ENCODE measurements at places on chromosomes 5 and 9.

GRCh38 chr5:23579566-23579965 is 72.2 kb downstream of the PRDM9 start:
- H3K36me3 ChIP-seq: no peaks in the 10 kb centered on the region
- no peak overlapping the region for H3K4me3 ChIP-seq
- H3K27me3 ChIP-seq: no peaks in the 10 kb centered on the region
- no peak overlapping the region for H3K27ac ChIP-seq

- H3K4me3 ChIP-seq: no peak overlapping the region
- H3K4me1 ChIP-seq: peaks cover 68% of the 10 kb centered on the region
- peak overlapping the region; percentile 83 for H3K27ac ChIP-seq
- DNase-seq: peak; percentile 97
- no peaks in the 10 kb centered on the region for H3K27me3 ChIP-seq
Measured at GRCh38 chr9:35423499-35423898, 66.4 kb upstream of the RUSC2 start.

DNA sequence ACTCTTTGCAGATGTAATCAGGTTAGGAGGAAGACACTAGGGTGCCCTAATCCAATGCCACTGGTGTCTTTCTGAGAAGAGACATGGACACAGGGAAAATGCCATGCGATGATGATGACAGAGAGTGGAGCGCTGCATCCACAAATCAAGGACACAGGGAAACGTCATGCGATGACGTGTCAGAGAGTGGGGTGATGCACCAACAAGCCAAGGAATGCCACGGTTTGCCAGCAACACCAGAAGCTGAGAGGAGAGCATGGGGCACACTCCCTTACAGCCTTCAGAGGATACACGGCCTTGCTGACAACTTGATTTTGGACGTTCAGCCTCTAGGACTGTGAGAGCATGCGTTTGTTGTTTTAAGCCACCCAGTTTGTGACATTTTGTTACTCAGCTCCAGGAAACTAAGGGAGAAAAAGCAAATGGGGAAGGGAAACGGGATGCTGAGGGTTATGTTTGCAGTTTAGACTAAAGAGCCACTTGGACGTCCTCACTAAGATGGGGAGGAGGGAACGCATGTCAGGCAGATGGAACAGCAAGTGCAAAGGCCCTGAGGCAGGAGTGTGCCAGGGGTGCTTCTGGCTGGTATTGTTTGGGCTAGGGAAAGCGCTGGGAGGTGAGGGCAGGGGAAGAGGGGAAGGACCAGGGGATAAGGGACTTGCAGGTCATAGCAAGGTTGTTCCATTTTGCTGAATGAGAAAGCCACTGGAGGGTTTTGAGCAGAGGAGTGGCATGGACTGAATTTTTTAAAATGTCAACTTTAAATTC is 2.5 kb upstream of the TENT4A start:
- peaks cover 34% of the 10 kb centered on the region for H3K4me1 ChIP-seq
- H3K36me3 ChIP-seq: no peaks in the 10 kb centered on the region
- no peak overlapping the region for H3K4me3 ChIP-seq

- peaks cover 3% of the 10 kb centered on the region for H3K36me3 ChIP-seq
- peaks cover 8% of the 10 kb centered on the region for H3K27me3 ChIP-seq
- H3K4me1 ChIP-seq: peaks cover 12% of the 10 kb centered on the region
- H3K4me3 ChIP-seq: no peak overlapping the region
Measured at GRCh38 chr9:136204145-136204805, 653 bp downstream of the LHX3 start.

DNA sequence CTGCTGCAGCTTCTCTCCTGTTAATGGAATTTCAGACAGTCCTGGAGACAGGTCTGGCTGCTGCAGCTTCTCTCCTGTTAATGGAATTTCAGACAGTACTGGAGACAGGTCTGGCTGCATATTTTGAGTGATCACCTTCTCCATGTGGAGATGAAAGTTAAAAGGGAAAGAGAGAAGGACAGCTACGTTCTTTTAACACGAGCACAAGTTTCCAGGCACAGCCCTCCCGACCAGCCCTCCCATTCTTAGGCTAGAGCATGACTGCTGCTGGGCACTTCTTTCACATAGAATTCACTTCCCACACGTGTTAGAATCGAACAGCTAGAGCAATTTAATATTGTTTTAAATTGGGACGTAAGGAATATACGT is 133.3 kb upstream of the DMRT1 start:
- no peaks in the 10 kb centered on the region for H3K27me3 ChIP-seq
- H3K27ac ChIP-seq: peak overlapping the region; percentile 80
- H3K36me3 ChIP-seq: peaks cover 20% of the 10 kb centered on the region
- peak overlapping the region; percentile 64 for H3K4me3 ChIP-seq

DNA sequence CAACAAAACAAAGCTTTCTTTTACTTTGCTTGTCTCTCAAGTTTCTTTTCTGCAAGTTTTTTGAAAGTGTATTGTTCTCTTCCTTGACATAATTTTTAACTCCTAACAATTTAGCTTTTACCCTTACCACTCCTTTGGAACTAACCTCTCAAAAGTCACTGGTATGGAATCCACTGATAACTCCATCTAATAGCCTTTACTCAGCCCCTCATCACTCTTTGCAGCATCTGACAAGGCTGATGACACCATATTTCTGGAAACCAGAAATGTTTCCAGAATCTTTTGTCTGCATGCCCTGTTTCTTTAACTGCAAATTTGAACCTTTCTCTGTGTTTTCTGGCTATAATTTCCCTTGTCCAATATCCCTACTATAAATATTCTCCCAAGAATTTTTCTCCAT is 46.5 kb downstream of the ZNF474 start:
- no peaks in the 10 kb centered on the region for H3K4me1 ChIP-seq
- no peak for DNase-seq
- no peaks in the 10 kb centered on the region for H3K27me3 ChIP-seq
- no peak overlapping the region for H3K27ac ChIP-seq

DNA sequence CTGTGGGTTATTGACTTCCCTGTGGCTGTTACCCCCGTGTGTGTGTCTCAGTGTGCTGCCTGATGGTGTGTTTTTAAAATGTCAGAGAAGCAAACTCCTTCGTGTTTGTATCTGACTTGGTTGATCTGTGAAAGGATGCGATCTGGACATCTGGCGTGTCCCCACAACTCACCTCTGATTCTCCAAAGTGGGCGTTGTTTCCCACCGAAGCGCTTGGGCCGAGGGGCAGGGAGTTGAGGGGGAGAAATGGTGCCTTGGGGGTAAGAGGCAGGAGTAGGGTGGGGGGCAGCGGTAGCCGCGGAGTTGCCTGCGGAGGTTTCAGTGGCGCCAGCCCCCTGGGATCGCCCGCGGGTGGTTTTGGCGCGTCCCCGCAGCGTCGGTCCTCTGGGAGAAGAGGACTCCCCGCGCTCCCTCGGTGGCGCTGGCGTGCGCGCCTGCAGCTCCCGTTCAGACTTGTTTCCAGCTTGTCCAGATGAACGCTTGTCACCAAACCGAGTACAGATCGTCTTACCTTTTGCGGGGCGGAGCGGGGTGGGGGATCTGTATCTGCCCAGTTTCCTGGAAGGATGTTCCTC is 1.1 kb downstream of the MAST4 start:
- peaks cover 2% of the 10 kb centered on the region for H3K27me3 ChIP-seq
- no peak for DNase-seq
- H3K4me3 ChIP-seq: peak overlapping the region; percentile 69
- no peak overlapping the region for H3K27ac ChIP-seq

DNA sequence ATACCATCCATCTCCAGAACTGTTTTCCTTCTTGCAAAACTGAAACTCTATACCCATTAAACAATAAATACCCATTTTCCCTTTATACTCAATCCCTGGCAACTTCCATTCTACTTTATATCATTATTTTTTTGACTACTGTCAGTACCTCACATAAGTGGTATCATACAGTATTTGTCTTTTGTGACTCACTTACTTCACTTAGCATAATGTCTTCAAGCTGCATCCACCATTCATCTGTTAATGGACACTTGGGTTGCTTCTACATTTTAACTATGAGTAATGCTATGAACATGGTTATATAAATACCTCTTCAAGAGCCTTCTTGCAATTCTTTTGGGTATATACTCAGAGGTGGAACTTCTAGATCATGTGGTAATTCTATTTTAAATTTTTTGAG is 11.6 kb upstream of the TYRP1 start:
- H3K27ac ChIP-seq: no peak overlapping the region
- DNase-seq: no peak
- H3K4me3 ChIP-seq: no peak overlapping the region
- H3K4me1 ChIP-seq: no peaks in the 10 kb centered on the region
- H3K36me3 ChIP-seq: no peaks in the 10 kb centered on the region

DNA sequence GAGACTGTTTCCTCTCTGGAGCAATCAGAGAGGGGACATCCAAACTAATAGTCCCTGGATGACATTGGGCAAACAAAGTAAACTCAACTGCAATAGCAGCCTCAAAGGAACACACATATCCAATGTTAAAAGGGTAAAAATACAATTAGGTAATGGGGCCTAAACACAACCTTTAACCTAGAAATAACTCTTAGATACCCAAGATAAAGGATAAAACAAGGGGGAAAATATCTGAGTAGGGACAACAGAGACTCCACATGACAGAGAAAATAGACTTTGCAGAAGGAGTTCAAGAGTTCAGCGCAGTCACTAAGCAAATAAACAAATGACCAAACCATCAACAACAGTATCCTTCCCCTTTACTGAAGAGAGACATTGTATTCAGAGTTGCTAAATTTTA is 149.3 kb downstream of the FBXO4 start:
- H3K36me3 ChIP-seq: no peaks in the 10 kb centered on the region
- H3K27ac ChIP-seq: no peak overlapping the region
- no peak overlapping the region for H3K4me3 ChIP-seq
- peaks cover 12% of the 10 kb centered on the region for H3K4me1 ChIP-seq

- H3K36me3 ChIP-seq: no peaks in the 10 kb centered on the region
- peaks cover 10% of the 10 kb centered on the region for H3K27me3 ChIP-seq
- H3K27ac ChIP-seq: no peak overlapping the region
- no peak overlapping the region for H3K4me3 ChIP-seq
- H3K4me1 ChIP-seq: peaks cover 18% of the 10 kb centered on the region
Measured at GRCh38 chr9:121503444-121503843, 3.8 kb upstream of the GGTA1 start.

GRCh38 chr5:135484674-135485086 is 32.5 kb upstream of the TIFAB start:
- H3K4me1 ChIP-seq: peaks cover 78% of the 10 kb centered on the region
- H3K27ac ChIP-seq: no peak overlapping the region
- DNase-seq: no peak
- no peaks in the 10 kb centered on the region for H3K36me3 ChIP-seq
- H3K27me3 ChIP-seq: no peaks in the 10 kb centered on the region
- H3K4me3 ChIP-seq: no peak overlapping the region

DNA sequence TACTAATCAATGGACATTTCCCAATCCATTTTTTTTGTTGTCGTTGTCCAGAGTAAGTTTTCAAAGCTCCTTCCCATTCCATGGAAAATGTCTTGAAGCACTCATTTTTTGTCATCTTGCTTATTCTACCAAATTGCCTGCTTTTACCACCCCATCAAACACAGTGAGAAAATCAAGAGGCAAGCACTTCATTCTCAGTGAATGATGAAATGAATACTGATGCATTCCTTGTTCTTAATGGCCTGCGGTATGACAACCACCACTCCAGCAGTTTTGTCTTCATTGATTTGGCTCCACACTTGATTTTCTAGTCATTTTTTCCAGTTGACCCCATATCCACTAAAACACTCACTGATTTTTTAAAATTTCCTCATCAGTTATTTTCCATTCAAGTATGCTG is 193.5 kb upstream of the ANKH start:
- H3K36me3 ChIP-seq: no peaks in the 10 kb centered on the region
- no peak for DNase-seq
- H3K4me1 ChIP-seq: no peaks in the 10 kb centered on the region
- no peaks in the 10 kb centered on the region for H3K27me3 ChIP-seq
- no peak overlapping the region for H3K27ac ChIP-seq
- no peak overlapping the region for H3K4me3 ChIP-seq

GRCh38 chr5:83494666-83495065 is 23.1 kb downstream of the VCAN start:
- no peaks in the 10 kb centered on the region for H3K27me3 ChIP-seq
- H3K27ac ChIP-seq: no peak overlapping the region
- no peaks in the 10 kb centered on the region for H3K36me3 ChIP-seq
- peaks cover 25% of the 10 kb centered on the region for H3K4me1 ChIP-seq
- no peak for DNase-seq

- no peaks in the 10 kb centered on the region for H3K4me1 ChIP-seq
- H3K27me3 ChIP-seq: no peaks in the 10 kb centered on the region
- no peak for DNase-seq
- H3K4me3 ChIP-seq: no peak overlapping the region
- H3K27ac ChIP-seq: no peak overlapping the region
- no peaks in the 10 kb centered on the region for H3K36me3 ChIP-seq
Measured at GRCh38 chr5:87008751-87009560, 258.7 kb upstream of the RASA1 start.

- H3K27ac ChIP-seq: no peak overlapping the region
- no peaks in the 10 kb centered on the region for H3K4me1 ChIP-seq
- peaks cover 26% of the 10 kb centered on the region for H3K27me3 ChIP-seq
- DNase-seq: peak; percentile 13
- H3K36me3 ChIP-seq: no peaks in the 10 kb centered on the region
- no peak overlapping the region for H3K4me3 ChIP-seq
Measured at GRCh38 chr9:91734371-91734981, 215.6 kb downstream of the ROR2 start.

- H3K4me3 ChIP-seq: no peak overlapping the region
- DNase-seq: no peak
- H3K27me3 ChIP-seq: no peaks in the 10 kb centered on the region
- H3K4me1 ChIP-seq: no peaks in the 10 kb centered on the region
Measured at GRCh38 chr9:77939149-77939668, 92.4 kb downstream of the GNAQ start.

GRCh38 chr5:142945321-142945720 is 175.1 kb downstream of the ARHGAP26 start:
- no peaks in the 10 kb centered on the region for H3K27me3 ChIP-seq
- no peak overlapping the region for H3K4me3 ChIP-seq
- no peaks in the 10 kb centered on the region for H3K4me1 ChIP-seq
- DNase-seq: no peak

GRCh38 chr9:114300846-114301797 is 21.8 kb upstream of the ORM1 start:
- no peaks in the 10 kb centered on the region for H3K27me3 ChIP-seq
- H3K4me1 ChIP-seq: peaks cover 13% of the 10 kb centered on the region
- DNase-seq: no peak
- H3K27ac ChIP-seq: no peak overlapping the region
- no peak overlapping the region for H3K4me3 ChIP-seq
- peaks cover 31% of the 10 kb centered on the region for H3K36me3 ChIP-seq

DNA sequence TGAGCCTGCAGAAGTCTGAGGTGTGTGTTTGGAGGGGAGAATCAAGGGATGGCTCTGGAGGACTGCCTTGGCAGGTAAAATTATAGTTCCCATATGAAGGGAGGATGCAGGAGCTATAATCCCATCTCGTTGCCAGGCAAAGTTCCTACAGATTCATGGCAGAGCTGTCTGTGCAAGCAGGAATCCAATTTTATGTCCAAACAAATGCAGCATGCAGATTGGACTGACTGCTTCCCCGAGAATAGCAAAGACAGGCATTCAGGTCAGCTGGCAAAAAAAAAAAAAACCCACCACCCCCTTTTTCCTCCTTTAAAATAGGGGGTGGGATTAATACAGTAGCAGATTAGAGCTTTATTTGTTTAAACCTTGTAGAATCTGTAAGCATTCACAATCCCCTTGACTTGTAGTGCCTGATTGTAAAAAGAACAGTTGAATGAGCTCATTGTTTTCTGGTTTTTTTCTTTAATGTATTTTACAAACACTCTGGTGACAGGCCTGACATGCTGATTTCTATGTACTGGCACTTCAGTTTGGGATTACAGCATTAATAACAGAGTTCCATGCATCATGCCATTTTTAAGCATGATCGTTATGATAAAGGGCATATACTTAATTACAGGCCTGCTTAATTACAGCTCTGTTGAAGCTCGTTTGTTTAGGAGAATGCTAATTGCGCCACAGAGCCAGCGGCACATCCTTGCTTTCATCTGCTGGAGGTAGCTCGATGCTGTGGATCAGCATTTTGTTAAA is 141.4 kb upstream of the LMX1B start:
- H3K27me3 ChIP-seq: no peaks in the 10 kb centered on the region
- H3K4me1 ChIP-seq: no peaks in the 10 kb centered on the region

All from HepG2 (cell line).